Erythroblast (primary cell): ENCODE measurements at places on chromosomes 1 and 21.

DNA sequence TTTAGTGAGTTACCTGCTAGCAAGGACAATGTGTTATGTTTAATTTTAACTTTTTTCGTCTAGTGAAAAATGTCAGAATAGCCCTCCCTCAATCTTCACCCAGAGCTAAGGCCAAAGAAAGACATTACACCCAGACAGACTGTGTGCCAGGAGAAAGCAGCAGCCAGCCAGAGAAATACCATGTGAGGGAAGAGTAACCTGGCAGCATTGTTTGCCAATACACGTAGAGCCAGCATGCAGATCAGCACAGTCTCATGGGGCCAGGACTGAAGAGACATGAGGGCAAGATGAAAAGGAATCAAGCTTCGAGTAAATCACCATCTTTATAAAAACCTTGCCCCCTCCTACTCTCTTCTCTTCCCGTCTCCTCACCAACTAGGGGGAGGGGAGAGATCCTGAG, 88.5 kb upstream of the ADAR start:
- no peak for DNase-seq

DNA sequence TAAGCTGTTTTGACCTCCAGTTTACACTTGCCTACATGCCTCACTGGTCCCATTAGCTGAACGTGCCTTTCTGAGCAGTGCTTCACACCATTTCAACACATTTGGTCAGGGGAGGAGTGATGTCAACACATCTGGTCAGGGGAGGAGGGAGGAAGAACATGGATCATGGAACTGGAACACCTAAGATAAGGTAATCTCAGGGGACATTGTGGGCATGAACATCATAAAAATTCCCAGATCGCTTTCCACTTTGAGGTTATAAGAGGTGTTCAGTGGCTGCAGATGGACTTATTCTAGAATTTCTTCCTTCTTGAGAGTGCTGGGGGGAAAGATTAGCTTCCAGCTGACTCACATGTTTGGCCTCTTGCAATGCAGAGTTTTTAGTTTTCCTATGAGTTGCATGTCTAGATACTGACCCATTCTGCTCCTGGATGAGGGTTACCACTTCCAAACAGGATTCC, 2.0 kb downstream of the QSOX1 start:
- peak; percentile 39 for DNase-seq

DNA sequence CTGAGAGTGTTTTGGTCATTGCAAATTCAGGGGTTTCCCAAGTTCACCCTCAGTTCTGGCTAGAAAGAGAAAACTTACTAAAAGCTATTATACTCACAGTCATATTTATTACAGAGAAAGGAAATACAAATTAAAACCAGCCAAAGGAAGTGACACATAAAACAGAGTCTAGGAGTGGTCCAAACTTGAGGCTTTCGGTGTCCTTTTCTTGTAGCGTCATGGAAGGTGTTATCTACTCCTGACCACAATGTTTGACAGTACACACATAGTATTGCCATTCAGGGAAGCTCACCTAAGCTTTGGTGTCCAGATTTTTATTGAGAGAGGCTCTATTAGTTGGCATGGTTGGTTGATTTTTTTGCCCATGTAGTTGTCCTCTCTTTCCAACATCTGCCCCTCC, 59.0 kb downstream of the SLC35A3 start:
- no peak for DNase-seq

- no peak for DNase-seq
Measured at GRCh38 chr1:94101613-94102525, 19.1 kb downstream of the ABCA4 start.

GRCh38 chr1:150106341-150106740, 38.8 kb downstream of the VPS45 start:
- DNase-seq = no peak

GRCh38 chr1:47577303-47578025, 139.6 kb downstream of the FOXD2 start:
- DNase-seq = no peak

DNA sequence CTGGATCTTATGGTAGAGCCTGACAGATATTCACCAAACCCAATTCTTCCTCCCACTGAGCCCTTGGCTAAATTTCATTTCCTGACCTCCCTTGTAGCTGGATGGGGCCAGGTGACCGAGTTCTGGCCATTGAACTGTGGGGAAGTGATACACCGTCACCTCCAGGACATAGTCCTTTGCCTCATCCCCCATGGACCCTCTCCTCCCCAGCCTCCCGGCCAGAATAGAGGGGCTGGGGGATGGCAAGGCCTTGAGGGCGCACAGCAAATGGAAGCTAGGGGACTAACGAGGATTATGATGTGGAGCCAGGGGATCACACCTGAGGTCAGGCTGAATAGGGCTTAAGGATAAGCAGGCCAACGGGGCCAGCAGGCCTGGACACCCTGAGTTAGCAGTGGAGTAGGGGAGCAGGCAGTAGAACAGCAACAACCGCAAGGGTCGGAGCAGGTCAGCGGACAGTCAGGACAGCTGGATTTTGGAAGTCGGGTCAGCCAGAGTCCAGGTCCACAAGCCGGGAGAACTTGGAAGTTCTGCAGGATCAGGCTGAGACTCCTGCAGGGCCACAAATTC, 15.0 kb downstream of the BATF3 start:
- no peak for DNase-seq

- no peak for DNase-seq
Measured at GRCh38 chr1:182723200-182723599, 38.8 kb upstream of the RGS8 start.

DNA sequence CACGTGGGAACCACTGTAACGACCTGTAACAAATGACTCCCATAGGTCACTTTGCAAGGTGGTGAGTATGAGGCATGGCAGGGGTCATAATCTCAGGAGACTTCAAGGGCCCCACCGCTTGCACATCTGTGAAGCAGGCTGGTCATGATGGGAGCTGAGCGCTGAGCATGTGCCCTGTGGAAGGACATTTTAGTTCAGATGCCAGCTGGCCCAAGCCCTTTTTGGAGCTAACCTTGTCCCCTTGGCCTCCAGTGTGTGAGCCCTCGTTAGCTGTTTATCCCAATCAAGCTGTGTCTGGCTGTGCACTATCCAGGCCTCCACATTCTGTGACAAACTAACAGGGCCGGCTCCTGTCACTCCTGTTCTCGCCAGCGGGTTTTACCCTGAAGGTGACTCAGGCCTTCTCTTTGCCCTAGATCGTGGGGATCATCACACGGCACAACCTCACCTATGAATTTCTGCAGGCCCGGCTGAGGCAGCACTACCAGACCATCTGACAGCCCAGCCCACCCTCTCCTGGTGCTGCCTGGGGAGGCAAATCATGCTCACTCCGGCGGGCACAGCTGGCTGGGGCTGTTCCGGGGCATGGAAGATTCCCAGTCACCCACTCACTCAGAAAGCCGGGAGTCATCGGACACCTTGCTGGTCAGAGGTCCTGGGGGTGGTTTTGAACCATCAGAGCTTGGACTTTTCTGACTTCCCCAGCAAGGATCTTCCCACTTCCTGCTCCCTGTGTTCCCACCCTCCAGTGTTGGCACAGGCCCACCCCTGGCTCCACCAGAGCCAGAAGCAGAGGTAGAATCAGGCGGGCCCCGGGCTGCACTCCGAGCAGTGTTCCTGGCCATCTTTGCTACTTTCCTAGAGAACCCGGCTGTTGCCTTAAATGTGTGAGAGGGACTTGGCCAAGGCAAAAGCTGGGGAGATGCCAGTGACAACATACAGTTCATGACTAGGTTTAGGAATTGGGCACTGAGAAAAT, 7.6 kb downstream of the NPPA start:
- no peak for DNase-seq

DNA sequence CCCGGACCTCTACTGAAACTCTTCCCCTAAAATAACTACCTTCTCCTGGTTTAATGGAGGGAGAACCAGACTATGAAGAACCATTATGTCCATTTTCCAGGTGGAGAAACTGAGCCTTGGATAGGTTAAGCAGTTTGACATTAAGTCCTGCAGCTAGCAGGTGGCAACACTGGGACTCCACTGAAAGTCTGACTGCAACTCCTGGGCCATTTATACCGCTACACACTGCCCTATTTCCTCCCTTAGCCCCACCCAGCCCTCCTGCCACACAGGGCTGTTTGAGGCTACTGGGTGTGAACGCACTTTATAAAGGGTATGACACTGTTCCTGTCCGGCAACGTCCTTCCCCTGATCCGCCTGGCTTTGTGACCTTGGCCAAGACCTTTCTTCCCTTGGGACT, 511 bp upstream of the INPP5B start:
- peak; percentile 30 for DNase-seq

DNA sequence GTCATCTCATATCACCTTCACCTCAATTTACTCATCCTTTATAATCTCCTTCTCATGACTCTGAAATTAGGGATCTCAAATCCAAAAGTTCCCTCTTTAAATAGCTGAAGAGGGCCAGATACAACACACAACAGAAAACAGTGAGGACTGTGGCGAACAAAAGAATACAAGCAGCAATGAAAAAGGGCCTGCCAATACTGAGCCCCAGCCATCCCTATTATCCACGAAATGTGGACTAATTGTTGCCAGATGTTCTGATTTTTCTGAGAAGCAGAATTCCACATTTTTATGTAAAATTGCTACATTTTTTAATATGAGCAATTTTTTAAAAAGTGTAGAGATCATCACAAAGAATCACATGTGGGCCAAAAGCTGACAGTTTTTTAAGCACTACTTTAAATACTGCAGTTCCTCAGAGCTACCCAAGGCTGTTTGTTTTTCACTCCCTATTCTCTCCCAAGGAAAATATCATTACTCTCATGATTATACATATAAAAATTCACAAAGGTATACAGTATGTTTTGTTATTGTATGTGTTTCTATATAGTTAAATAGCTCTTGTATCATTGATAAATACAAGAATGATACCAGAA, 90.0 kb downstream of the ASH1L start:
- no peak for DNase-seq

GRCh38 chr1:59431566-59432294, 134.8 kb downstream of the FGGY start:
- no peak for DNase-seq

- no peak for DNase-seq
Measured at GRCh38 chr1:202679406-202680177, 30.7 kb downstream of the SYT2 start.

GRCh38 chr1:100719490-100719889, at the start of gene VCAM1:
VCAM1 (plus strand) TSS chr1:100719742; CDS start chr1:100719861, 119 bp downstream.
- no peak for DNase-seq

GRCh38 chr1:10068605-10069294, 36.0 kb downstream of the UBE4B start:
- DNase-seq = no peak

GRCh38 chr1:235270625-235271024, 57.4 kb downstream of the ARID4B start:
- peak; percentile 32 for DNase-seq

DNA sequence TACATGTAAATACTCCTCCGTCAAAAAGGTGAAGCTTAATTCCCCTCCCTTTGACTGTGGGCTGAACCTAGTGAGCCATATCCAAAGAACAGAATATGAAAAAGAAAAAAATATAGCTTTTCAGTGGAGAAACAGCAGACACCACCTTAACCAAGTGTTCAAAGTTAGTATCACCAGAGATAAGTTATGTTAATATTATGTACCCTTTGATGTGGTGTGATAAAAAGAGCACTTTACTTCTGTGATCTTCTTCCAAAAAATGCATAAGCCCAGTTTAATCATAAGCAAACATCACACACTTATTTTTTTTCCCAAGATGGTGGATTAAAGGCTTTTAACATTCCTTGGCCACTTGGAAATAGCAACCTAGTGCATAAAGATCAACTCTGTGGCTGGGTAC, 79.4 kb downstream of the SEC16B start:
- DNase-seq = no peak

DNA sequence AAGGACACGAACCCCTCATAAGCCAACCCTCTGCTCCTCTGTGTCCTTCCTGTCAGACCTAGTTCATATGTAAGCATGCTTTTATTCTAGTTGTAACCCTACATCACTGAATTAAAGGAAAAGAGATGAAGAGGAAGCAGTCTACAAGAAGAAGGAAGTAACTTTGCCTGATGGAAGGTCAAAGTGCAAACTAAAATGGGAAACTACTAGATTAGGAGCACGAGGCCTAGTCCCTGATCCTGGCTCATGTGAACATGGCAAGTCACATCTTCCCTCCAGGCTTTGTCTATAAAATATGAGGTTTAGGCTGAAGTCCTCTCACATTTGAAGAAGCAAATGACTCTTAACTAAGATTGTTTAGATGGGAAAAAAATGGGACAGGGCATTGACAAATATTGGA, 13.2 kb downstream of the ZMYND12 start:
- no peak for DNase-seq

DNA sequence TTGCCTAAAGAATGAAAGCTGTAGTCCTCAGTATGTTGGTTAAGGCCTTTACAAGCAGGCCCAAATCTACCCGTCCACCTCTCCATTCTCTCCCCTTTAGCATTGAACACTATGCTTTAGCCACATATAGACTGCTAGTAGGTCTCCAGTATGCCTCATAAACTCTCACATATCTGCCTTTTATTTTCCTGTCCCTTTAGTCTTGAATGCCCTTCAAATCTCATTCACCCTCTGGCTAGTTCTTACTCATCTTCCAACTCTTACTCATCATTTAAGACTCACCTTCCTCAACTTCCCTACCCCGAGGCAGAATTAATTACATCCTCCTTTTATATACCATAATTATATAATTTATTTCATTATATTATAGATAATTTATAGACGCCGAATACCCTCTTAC, 78.7 kb upstream of the TSPAN2 start:
- DNase-seq = no peak

DNA sequence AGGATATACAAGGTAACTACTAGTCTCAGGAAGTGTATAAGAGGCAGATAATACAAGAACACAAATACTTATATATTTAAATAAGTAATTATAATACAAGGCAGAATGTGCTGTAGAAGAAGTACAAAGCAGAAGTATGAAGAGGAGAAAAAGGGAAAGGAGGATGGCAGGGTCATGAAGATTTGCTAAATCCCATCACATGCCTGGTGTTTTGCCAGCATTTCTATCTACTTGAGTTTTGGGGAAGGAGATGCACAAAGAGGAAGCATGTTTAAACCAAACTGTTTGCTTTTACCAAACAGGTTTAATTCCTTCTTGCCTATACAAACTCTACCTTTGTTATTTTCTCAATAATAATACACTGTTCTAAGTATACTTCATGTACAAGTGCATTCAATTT, 60.9 kb upstream of the PODN start:
- no peak for DNase-seq

DNA sequence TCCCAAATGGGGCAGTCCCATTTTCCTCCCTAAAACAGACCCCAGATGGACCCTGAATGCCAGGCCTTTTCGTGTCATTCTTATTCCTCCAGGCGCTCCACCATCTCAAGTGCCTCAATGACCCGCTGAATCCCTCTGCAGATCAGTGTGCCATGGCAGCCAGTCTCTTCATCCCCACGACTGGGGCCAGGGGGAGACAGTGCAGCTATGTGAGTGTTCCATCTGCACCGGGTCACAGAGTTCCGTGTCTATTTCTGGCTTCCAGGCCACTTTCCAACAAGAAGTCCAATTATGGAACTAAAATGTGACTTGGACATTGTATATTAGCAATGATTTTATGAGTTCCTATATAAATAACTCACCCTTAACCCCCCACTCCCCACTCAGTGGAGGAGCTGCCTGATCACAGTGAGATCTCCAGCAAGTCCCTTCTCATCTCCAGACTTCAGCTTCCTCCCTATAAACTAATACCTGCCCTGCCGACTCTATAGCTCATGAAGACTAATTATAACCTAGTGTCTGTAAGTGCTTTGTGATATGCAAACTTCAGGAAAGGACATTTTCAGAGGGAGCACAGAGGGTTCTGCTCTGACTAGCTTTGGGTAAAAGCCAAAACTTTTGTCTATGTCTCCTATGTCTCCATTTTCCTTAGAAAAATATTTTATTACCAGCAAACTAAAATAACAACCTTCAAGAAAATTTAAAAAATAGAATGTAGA, 56.3 kb upstream of the NFASC start:
- no peak for DNase-seq
